ENCODE measurements at places on chromosomes 1 and 21. TPM values are rescaled to one million over a fixed set of nuclear protein-coding genes. Genes with fewer than 3 reads are reported as not detected.
A peak's percentile ranks its signal among the peaks of the same experiment; 100 is the strongest.

- peak; percentile 79 for DNase-seq
These were observed at the start of gene PSEN2 for GRCh38 chr1:226870401-226871279. TSS of gene PSEN2 (plus strand) at chr1:226870616. CDS start at chr1:226881908, 11,292 bp downstream.

- DNase-seq: no peak
These were observed 234.7 kb downstream of the TOMM20 start for GRCh38 chr1:234893725-234894630.

Gene AIM2
- 2.7 TPM for total RNA-seq

- no peak for DNase-seq
These were observed 317 bp downstream of the SPAG17 start for GRCh38 chr1:118184739-118185083.

Gene USP1
- 20.5 TPM for total RNA-seq

GRCh38 chr1:33712186-33712585 is 151.7 kb upstream of the HMGB4 start:
- DNase-seq: peak; percentile 4

- no peak for DNase-seq
These were observed 23.0 kb downstream of the MARK1 start for GRCh38 chr1:220550811-220551399.

- DNase-seq: peak; percentile 73
These were observed 1.2 kb upstream of the LUZP1 start for GRCh38 chr1:23169727-23170335.

Gene EFNA4
- 2.8 TPM for total RNA-seq
